CD4-positive, alpha-beta T cell treated with Interleukin-4 for 4 hours (primary cell): ENCODE measurements at places on chromosomes 3 and 15.

DNA sequence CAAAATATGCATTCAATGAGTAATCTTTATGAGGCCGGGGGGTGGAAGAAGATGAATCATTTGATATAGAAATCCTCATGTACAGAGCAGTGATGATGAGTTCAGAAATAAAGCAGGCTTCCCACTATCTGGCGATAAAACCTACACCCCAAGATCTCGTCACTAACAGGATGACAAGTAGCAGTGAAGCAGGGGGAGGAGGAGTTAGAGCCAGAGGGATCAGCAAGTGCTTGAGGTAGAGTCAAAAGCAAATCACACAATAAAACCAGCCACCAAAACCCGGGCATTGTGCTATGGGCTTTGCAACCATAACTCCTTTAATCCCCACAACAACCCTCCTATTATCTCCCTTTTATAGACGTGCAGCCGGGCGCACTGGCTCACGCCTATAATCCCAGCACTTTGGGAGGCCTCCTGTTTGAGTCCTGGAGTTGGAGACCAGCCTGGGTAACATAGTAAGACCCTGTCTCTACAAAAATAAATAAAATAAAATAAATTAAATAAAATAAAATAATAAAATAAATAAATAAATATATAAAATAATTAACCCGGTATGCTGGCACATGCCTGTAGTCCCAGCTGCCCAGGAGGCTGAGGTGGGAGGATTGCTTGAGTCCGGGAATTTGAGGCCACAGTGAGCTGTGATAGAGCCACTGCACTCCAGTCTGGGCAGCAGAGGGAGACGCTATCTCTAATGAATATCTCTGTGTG lies 53.0 kb downstream of the STARD5 start:
- DNase-seq, result no peak

- no peak for DNase-seq
Observed at GRCh38 chr3:128936341-128936740, 56.9 kb downstream of the ACAD9 start.

DNA sequence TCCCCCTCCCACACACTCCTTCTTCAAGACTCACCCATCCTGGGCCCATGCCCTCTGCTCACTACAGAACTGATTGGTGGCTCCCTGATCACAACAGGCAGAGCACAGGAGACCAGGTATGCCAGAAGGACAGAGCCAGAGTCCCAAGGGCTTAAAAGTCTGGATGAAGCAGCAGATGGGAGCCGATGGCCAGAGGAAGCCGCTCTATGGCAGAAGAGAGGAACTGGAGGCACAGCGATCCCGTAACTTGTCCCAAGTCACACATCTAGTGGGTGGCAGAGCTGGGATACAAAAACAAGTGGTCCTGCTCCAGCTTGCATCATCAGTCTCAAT lies 20.7 kb downstream of the ITGA11 start:
- DNase-seq, result no peak

GRCh38 chr15:81032818-81033217 lies 32.1 kb downstream of the TLNRD1 start:
- no peak for DNase-seq

GRCh38 chr15:39624806-39625205 lies 43.9 kb downstream of the THBS1 start:
- DNase-seq, result peak; percentile 93

- no peak for DNase-seq
Observed at GRCh38 chr3:57770009-57770827, 14.1 kb downstream of the SLMAP start.

- DNase-seq, result no peak
Observed at GRCh38 chr15:62644889-62645742, 397.4 kb upstream of the TPM1 start.

DNA sequence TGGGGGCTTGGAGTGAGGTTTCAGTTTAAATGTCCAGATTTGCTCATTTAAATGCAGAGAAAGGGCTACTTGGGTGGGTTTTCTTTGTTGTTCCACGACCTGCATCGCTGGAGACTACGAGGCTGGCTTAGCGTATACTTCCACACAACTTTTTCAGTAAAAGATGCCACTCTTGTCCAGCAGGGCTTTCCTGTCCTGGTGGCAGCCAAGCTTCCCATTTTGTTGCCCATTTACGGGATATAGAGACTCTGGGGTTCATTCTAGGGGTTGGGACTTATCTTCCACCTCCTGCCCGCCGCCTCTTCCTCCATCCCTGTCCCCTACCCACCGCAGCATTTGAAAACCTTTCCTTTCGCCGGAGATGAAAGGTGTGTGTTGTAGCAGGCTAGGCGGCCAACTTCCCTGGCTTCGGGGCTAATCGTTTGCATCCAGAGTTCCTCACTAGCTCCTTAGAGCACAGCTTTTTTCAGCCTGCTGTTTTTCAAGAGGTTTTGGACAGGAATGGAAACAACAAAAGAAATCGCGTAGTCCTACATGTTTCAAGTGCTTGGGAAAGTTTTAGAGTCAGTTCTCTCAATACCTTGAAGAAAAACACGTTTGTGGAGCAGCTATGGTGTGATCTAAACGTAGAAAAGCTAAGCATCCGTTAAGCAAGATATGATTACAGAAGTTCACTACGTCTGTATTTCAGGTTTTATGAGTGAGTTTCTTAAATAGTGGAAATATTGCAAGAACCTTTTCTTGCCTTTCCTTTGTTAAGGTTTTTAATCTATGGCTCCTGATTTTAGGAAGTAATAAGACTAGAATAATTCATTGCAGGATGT lies 843 bp downstream of the CHRNA5 start:
- no peak for DNase-seq

DNA sequence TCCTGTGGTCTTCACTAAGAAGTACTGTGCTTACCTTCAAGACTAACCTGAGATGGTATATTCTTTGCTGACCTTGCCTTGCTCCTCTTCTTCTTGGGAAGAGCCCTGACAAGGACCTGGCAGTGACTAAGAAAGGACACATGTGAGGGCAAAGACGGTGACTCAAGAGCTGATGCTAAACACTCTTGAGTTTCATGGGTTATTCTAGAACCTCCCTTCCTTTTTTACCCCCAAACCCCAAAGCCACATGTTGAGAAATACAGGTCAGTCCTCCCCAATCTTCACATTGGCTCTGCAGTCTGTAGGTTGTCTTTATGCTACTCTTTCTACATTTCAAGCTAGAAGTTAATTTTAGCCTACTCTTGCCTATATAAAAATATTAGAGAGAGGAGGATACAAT lies 200.6 kb downstream of the SEMA6D start:
- no peak for DNase-seq

DNA sequence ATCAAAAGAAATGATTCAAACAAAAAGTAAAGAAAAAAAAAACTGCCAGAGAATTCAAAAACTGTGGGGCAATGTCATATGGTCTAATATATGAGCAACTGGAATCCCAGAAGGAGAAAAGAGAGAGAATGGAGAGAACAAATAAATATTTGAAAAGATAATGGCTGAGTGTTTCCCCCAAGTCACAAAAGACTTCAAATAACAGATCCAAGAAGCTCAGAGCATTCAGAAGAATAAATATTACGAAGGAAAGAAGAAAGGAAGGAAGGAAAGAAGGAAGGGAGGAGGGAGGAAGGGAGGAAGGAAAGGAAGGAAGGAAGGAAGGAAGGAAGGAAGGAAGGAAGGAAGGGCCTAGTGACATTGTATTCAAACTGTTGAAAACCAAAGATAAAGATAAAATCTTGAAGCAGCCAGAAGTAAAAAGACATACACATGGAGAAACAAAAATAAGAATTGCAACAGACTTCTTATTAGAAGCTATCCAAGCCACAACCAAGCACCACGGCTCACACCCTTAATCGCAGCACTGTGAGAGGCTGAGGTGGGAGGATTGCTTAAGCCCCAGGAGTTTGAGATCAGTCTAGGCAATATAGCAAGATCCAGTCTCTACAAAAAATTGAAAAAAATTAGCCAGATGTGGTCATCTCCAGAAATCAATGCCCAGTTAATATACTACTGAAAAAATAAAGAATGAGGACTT lies 118.9 kb upstream of the IGSF10 start:
- no peak for DNase-seq
